ENCODE measurements at places on chromosomes 7 and 10.
A peak's percentile ranks its signal among the peaks of the same experiment; 100 is the strongest.

DNA sequence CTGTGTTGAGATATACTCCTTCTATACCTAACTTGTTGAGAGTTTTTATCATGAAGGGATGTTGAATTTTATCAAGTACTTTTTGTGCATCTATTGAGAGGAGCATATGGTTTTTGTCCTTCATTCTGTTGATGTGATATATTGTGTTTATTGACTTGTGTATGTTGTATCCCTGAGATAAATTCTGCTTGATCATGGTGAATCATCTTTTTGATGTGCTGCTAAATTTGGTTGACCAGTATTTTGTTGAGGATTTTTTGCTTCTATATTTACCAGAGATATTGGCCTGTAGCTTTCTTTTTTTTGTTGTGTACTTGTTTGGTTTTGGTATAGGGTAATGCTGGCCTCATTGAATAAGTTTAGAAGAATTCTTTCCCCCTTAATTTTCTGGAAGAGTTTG, 32.4 kb downstream of the NEURL1 start:
- no peak for DNase-seq

DNA sequence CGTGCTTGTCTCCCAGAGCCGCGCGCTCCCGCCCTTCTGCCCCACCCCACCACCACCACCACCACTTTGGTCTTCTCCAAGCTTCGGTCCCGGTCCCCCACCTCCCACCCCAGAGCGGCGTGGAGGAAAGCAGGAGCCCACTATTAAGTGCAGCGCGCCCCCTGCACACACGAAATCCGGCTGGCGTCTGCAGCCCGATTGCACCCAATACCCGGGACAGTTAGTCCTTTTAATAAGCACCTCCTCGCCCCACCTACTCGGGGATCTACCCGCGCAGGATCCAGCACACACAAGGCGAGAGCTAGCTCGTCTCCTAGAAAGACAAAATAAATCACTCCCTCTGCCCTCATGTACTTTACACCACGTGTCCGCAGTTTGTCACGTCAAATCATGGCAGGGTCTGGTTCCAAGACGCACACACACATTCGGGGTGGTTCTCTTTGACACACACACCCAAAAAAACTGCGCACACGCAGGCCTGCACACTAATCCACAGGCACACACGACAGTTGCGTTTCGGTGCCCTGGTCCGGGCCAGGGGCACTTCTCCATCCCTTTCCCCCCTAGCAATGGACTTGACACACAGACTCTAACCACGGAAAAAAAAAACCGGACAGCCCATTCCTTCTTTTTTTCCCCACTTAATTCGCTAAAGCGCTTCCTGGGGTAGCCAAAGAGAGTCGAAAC, 1.6 kb downstream of the SFMBT2 start:
- peak; percentile 84 for DNase-seq

GRCh38 chr7:1499367-1500029, 4.7 kb downstream of the INTS1 start:
- no peak for DNase-seq

- DNase-seq = no peak
These were observed 44.6 kb upstream of the RSBN1L start for GRCh38 chr7:77651575-77652162.

- no peak for DNase-seq
These were observed 292.5 kb upstream of the FZD8 start for GRCh38 chr10:35934642-35934995.

GRCh38 chr10:130012129-130012528, 48.1 kb upstream of the EBF3 start:
- no peak for DNase-seq

GRCh38 chr10:105243825-105244224, 602.7 kb downstream of the SORCS3 start:
- no peak for DNase-seq

GRCh38 chr10:73287441-73287840, 35.0 kb upstream of the MRPS16 start:
- DNase-seq = no peak

- no peak for DNase-seq
These were observed 298.7 kb upstream of the LRRTM3 start for GRCh38 chr10:66627156-66627555.

GRCh38 chr7:80410081-80410480, 101.8 kb downstream of the GNAT3 start:
- no peak for DNase-seq

DNA sequence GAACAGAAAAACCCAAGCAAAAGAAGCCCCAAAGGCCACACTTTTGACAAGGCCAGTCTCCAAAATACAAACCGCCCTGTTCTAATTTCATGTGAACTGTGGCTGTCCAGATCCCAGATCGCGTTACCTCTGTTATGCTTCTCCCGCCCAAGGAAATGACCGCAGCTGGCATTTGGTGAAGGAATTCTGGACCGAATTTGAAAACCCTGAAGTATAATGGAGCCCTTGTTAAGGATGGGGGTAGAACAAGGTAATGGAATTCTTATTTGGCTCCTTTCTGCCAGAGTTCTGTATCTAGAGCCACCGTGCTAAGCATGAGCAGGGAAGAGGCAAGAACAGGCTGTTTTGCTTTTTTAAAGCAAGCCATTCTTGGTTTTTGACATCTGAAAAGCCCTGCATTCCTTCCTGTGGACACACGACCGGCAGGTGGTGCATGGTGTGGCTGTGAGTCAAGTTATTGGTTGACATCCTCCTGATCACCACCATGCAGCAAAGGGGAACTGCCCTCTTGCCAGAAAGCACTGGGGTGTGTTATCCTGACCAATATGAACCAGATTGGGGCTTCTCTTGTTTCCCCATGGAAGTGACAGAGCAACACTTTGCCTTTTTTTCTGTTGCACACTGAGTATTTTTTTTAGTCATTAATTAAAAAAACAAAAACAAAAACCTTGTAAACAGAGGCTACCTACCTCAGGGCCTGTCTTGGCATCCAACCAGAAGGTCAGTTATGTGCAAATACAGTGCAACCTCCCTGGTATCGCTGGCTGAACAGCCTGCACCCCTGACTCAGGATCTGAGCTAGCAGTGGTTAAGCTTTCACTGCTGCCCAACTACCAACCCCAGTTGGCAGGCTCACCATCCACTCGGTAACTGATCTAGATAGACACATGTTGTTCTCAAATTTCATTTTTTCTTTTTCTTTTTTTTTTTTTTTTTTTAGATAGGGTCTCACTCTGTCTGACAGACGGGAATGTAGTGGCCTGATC, 14.2 kb downstream of the UCMA start:
- no peak for DNase-seq

Measured in lower leg skin (tissue), 4 donors.